Left kidney (tissue), 8 donors: ENCODE measurements at places on chromosomes 2 and 18.

DNA sequence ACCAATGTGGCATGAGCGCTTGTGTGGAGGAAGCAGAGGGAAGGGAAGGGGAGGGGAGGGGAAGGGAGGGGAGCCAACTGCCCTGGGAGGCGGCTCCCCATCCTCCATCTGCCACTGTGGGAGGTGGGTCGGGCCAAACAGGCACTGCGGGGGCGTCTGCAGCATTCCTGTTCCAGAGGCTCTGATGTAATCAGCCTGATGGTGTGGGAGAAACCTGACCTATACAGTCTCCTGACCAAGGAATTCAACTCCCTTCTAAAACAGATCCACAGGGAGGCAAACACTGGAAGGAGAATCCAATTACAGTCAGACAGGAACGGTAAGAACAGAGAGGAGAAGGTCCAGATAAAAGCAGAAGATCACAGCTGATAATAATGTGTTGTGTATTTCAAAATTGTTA is 88.8 kb downstream of the CD8B2 start:
- peak; percentile 87 for DNase-seq

DNA sequence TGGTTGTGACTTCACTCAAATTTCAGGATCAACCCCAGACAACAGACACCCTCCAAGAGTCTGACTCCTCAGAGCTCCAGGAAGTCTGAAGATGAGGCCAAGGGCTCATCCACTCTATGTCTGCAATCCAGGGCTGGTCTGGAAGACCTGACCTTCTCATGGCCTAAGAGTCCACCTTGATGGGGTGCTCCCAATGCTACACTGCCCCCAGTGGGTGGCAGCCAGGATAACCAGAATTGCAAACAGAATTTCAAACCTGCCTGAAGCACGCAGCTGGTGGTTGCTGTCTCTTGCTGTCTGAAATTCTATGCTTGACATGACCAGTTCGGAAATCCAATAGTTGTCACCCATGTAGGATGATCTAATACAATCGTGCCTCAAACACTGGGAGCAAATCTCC is 96.0 kb downstream of the UXS1 start:
- peak; percentile 32 for DNase-seq

DNA sequence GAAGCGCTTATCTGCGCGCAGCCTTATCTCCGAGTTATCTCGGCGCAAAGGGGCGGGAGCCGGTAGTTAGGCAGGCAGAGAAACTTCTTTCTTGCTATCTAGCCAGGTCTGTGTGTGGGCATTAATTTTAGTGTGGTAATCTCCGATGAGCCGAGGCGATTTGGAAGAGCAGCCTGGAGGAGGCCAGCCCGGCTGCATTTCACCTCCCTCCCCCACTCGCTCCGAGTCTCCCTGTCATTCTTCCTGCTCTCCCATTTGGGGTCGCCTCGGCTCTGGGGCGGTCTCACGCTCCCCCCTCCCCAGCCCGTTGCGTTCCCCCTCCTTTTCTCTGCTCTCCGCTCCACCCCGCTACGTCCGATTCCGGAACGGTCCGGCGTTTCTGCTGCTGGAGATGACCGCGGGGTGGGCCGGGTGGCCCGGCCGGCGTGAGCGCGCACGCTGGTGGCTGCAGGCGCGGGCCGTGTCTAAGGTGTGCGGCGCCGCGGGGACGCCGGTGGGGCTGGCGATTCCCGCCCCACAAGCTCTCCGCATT is 566 bp downstream of the GATA6 start:
- no peak for DNase-seq

DNA sequence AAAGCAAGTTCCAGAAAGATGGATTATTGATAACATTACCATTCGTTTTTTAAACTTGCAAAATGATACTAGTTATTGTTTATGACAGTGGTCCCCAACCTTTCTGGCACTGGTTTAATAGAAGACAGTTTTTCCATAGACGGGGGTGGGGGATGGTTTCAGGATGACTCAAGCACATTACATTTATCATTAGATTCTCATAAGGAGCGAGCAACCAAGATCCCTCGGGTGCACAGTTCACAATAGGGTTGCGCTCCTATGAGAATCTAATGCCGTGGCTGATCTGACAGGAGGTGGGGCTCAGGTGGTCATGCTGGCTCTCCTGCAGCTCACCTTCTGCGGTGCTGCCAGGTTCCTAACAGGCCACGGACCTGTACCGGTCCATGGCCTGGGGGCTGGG is 86.2 kb downstream of the BCL2 start:
- DNase-seq: no peak

DNA sequence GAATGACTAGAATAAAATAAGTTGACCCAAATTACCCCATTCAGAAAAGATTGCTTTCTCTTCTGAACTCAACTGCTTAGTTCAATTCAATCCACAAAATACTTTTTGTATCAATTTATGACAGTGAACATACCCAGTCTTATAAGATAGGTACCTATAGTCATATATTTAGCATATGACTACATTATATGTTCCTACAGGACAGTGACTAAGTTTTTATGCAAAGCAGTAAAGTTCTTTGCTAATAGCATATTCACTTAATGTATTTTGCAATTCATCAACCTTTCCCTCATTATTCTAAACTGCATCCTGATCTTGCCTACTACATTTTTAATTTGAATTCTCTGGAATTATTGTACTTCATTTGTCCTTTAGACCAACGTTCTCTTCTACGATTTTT is 30.3 kb upstream of the C2orf15 start:
- no peak for DNase-seq

DNA sequence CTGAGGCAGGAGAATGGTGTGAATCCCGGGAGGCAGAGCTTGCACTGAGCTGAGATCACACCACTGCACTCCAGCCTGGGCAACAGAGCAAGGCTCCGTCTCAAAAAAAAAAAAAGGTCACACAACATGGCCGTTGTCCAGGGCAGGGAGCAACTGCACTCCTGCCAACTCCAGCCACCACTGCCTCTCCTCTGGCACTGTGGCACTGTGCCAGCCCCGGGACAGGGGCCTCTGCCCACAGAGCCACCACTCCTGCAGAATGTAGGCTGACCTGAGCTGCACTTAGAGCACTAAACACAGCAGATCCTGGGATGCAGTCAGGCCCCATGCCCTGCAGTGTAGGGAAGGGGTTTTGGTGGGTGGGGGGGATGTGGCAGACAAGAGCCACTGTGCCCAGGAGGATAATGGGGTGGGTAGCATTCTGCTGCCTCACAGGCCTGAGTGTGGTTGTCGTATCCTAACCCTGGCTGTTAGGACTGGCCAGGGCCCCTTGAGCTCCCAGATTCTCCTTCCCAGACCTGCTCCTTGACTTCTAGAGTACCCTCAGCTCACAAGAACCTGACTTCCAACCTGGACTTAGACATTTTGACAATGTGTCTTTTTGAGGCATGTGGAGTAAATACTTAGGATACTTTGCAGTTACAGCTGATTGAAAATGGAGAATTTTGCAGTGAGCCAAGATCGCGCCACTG is 69.4 kb upstream of the SH3RF3 start:
- no peak for DNase-seq

DNA sequence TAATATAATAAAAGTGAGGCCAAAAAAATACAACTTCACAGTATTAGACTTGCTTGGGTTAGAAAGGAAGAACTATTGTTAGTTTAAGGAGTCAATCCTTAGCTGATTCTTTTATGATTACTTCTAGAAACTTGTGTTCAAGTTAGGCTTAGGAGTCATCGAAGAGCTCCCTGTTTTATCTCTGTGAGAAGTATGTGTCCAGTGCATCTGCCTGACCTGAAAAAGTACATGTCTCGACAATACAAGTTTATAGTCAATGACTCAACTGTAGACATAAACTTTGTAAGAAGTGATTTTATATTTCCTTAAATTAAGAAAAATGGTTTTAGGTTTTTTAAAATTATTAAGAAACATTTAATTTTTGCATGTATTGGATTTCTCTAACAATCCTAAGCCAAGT is 571.2 kb downstream of the ZEB2 start:
- no peak for DNase-seq
